ENCODE measurements at places on chromosomes 2 and 18. TPM values are rescaled to one million over a fixed set of nuclear protein-coding genes. Genes with fewer than 3 reads are reported as not detected.

DNA sequence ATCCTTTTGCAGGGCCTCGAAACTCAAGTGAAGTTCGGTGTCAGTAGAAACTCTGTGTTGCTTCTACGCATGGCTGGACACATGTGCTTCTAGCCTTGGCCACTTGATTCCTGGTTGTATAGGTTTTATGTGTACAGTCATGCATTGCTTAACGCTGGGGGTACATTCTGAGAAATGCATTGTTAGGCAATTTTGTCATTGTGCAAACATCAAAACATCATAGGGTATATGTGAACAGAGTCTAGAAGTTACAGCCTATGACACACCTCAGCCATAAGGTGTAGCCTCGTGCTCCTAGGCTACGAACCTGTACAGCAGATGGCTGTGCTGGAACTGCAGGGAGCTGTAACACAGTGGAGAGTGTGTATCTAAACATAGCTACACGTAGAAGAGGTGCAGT, 39.4 kb downstream of the TMEM18 start:
- H3K27me3 ChIP-seq = no peaks in the 10 kb centered on the region
- no peak overlapping the region for H3K4me3 ChIP-seq
- H3K4me1 ChIP-seq = peaks cover 6% of the 10 kb centered on the region
- H3K36me3 ChIP-seq = no peaks in the 10 kb centered on the region

Gene FHOD3
- 1.5 TPM for total RNA-seq

GRCh38 chr2:96940980-96941775, 45.2 kb downstream of the FAM178B start:
- H3K4me3 ChIP-seq = no peak overlapping the region
- H3K36me3 ChIP-seq = no peaks in the 10 kb centered on the region
- DNase-seq = no peak

DNA sequence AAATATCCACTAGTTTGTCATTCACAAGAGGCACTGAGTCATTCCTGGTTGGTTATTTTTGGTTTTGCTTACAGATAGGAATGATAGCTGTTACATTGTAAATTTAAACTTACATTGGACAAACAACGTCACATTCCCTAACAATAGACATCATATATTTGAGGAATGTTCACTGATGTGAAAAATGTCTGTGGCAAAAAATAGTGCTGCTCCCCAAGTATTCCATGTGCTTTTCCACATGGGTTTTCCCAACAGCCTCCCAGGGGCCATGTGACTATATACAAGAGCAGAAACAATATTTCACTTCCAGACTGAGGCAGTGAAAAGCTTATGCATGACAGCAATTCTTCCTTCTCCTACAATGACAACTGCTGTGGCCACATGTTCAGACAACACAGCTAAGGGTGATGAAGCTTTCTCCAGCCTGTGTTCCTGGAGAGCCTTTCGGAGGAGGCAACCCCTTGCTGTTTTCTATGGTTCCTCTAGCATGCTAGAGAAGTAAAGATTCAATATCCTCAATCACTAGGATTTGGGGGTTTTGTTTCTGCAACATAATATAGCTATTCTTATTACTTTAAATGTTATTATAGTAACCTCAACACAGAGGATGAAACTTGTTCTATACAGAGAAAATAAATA, 202.7 kb downstream of the PTH2R start:
- H3K27me3 ChIP-seq = no peaks in the 10 kb centered on the region
- no peak overlapping the region for H3K4me3 ChIP-seq
- H3K27ac ChIP-seq = no peak overlapping the region
- no peak for DNase-seq
- H3K36me3 ChIP-seq = no peaks in the 10 kb centered on the region

- H3K36me3 ChIP-seq = no peaks in the 10 kb centered on the region
- peaks cover 14% of the 10 kb centered on the region for H3K4me1 ChIP-seq
- DNase-seq = no peak
- H3K27ac ChIP-seq = no peak overlapping the region
- H3K4me3 ChIP-seq = no peak overlapping the region
- H3K27me3 ChIP-seq = no peaks in the 10 kb centered on the region
These were observed 48.3 kb upstream of the ZFP36L2 start for GRCh38 chr2:43274721-43275120.

DNA sequence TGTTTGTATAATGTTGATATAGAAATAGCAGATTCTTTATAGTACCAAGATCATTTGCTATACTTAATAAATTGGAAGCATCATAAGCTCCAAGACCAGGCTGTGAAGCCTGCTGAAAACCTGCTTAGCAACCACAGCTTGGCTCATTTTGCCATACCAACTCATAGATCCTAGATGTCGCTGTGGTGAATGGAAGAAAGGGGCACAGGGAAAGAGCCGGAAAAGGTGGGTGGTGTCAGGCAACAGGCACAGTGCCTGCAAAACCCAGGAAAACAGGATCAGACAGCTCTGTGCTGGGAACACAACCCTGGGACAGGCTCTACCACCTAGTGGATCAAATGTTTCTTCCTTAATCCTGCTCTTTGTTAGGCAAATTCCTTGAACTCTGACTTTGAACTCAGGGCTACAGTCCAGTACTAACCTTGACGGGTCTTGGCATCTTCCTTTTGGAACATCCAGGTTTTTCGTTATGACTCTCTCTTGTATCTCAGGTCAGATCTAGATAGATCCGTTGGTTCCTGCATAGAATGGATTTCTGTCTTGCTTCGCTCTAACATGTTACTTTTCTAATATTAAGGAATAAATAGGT, 31.6 kb downstream of the TWSG1 start:
- DNase-seq = peak; percentile 87
- no peak overlapping the region for H3K4me3 ChIP-seq
- no peaks in the 10 kb centered on the region for H3K27me3 ChIP-seq
- no peak overlapping the region for H3K27ac ChIP-seq

DNA sequence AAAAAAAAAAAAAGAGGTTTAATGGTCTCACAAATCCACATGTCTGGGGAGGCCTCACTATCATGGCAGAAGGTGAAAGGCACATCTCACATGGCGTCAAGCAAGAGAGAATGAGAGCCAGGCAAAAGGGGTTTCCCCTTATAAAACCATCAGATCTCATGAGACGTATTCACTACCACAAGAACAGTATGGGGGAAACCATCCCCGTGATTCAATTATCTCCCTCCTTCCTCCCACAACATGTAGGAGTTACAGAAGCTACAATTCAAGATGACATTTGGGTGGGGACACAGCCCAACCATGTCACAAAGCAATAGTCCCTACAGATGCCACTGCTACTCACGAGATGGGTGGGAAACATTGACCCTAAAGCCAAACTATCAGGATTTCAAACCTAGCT, 392.7 kb upstream of the ID2 start:
- no peak for DNase-seq
- H3K4me1 ChIP-seq = no peaks in the 10 kb centered on the region
- no peak overlapping the region for H3K4me3 ChIP-seq

GRCh38 chr18:11002796-11003195, 146.6 kb downstream of the PIEZO2 start:
- no peaks in the 10 kb centered on the region for H3K27me3 ChIP-seq
- no peaks in the 10 kb centered on the region for H3K36me3 ChIP-seq
- peaks cover 5% of the 10 kb centered on the region for H3K4me1 ChIP-seq
- no peak for DNase-seq

- no peaks in the 10 kb centered on the region for H3K36me3 ChIP-seq
- H3K27me3 ChIP-seq = no peaks in the 10 kb centered on the region
- H3K4me1 ChIP-seq = peaks cover 5% of the 10 kb centered on the region
- no peak overlapping the region for H3K4me3 ChIP-seq
These were observed 65.3 kb downstream of the SLC40A1 start for GRCh38 chr2:189515264-189515663.

Gene ATOH8
- 1.3 TPM for total RNA-seq

Gene TGOLN2
- 52.7 TPM for total RNA-seq

DNA sequence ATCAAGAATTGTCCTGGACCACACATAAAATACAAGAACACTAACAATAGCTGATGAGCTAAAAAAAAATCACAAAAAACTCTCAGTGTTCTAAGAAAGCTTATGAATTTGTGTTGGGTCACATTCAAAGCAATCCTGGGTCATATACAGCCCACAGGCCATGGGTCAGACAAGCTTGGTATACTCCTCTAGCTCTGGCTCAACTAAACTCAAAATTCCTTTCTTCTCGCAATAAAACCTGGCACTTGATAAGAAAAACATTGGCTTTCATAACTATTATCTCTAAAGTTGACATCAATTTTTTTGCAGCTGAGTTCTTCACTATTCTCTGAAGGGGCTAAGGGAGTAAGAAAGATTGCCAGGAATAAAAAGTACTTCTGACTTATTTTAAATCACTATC, 38.3 kb downstream of the FBXO48 start:
- no peaks in the 10 kb centered on the region for H3K36me3 ChIP-seq
- no peaks in the 10 kb centered on the region for H3K27me3 ChIP-seq
- H3K4me1 ChIP-seq = no peaks in the 10 kb centered on the region

DNA sequence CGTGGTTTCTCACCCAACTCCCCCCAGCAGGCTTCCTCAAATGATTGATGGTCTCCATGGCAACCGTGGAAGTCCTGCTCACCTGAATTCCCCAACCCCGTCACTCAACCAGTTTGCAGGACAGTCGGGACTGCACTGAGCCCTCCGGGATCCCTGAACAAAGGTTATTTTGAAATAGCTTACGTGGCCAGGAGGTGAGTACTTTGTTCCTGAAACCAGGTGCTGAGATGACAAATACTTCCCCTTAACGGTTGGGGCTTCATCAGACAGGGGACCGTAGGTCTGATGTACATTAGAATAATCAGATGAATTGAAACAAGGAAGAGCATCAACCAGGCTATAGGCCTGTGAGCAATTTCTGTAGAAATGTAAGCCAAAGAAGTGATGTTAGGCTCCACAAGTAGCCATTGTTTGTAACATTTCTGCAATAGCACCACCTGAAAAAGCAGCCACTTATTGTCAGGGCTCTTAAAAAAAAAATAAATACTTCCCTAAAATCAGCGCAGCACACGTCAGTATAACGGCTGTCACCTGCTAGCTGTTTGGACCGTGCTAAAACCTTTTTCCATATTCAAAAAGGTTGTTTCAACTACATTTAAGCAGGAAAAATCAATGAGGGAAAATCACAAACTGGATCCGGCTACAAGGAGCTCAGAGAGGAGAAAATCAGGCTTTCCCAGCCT, 206.4 kb upstream of the ID2 start:
- peaks cover 2% of the 10 kb centered on the region for H3K4me1 ChIP-seq
- H3K27ac ChIP-seq = no peak overlapping the region
- H3K36me3 ChIP-seq = no peaks in the 10 kb centered on the region

DNA sequence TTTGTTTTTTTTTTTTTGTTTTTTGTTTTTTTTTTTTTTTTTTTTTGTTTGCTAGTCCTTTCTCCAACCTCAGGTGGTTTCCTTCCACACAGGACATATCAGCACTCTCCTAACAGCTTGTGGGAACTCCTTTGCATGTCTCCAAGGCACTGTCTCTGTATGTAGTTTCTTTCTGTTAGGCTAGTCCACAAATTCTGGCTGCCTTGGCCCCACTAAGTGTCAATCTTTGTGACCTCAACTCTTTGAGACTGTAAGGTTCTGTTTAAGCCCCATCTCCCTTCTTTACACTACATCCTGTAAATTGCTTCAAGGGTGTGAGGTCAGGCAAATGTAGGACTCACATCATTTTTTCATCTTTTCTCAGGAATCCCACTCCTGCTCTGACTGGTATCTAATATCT, 85.1 kb downstream of the NCOA1 start:
- no peak overlapping the region for H3K27ac ChIP-seq
- peaks cover 18% of the 10 kb centered on the region for H3K27me3 ChIP-seq
- no peaks in the 10 kb centered on the region for H3K36me3 ChIP-seq
- peaks cover 1% of the 10 kb centered on the region for H3K4me1 ChIP-seq

DNA sequence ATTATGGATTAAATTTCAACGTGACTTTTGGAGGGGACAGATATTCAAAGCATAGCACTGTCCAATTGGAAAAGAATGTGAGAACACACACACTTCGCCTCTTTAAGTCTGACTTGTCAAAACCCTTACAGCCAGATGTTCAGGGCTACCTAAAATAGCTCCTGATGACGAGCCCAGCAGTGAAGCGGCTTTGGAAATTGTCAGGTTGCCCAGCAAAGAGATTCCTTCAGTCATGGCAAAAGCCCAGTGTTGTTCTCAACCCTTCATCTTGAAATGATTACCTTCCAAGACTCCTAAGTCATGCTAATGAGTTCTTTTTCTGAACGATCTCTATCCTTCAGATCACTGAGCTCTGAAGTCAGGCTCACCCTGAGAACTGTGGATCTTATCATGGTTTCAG, 436.6 kb downstream of the LRATD1 start:
- H3K27ac ChIP-seq = no peak overlapping the region
- no peaks in the 10 kb centered on the region for H3K27me3 ChIP-seq
- no peaks in the 10 kb centered on the region for H3K36me3 ChIP-seq

DNA sequence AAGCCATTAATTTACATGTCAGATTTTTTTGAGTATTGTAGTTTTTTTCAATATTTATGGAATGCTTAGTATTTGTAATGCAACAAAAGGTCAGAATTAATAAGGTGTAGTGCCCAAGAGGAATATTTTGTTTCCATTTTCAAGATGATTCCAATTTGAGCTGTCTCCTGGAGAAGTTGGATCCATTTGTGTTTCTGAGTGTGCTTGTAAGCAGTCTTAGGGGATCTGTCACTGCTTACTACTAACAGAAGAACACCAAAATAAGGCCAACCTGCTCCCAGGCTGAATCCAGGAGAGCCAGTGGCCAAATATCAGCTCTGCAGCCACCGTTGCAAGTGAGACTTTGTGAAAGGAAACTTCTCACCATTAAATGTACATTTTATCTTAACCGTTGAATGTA, 129.9 kb downstream of the AGAP1 start:
- no peak overlapping the region for H3K27ac ChIP-seq
- H3K36me3 ChIP-seq = no peaks in the 10 kb centered on the region
- no peak overlapping the region for H3K4me3 ChIP-seq
- DNase-seq = no peak

GRCh38 chr18:79385708-79386341, 9.9 kb upstream of the NFATC1 start:
- no peak overlapping the region for H3K4me3 ChIP-seq
- no peaks in the 10 kb centered on the region for H3K27me3 ChIP-seq
- no peak overlapping the region for H3K27ac ChIP-seq
- no peaks in the 10 kb centered on the region for H3K36me3 ChIP-seq
- peak; percentile 42 for DNase-seq
- H3K4me1 ChIP-seq = peaks cover 6% of the 10 kb centered on the region

GRCh38 chr2:27407798-27408491, 1.4 kb downstream of the PPM1G start:
- H3K4me1 ChIP-seq = no peaks in the 10 kb centered on the region
- H3K27ac ChIP-seq = no peak overlapping the region

Gene RNMT
- total RNA-seq = 42.5 TPM

GRCh38 chr2:33333433-33333832, 143.0 kb upstream of the RASGRP3 start:
- H3K27ac ChIP-seq = no peak overlapping the region
- H3K36me3 ChIP-seq = no peaks in the 10 kb centered on the region
- no peaks in the 10 kb centered on the region for H3K27me3 ChIP-seq

- no peaks in the 10 kb centered on the region for H3K27me3 ChIP-seq
- H3K27ac ChIP-seq = no peak overlapping the region
- H3K36me3 ChIP-seq = no peaks in the 10 kb centered on the region
- no peaks in the 10 kb centered on the region for H3K4me1 ChIP-seq
These were observed 109.4 kb downstream of the NRXN1 start for GRCh38 chr2:50922506-50922905.
